H54 (cell line): ENCODE measurements at places on chromosomes 3 and 15.

GRCh38 chr3:29451920-29452319 is 171.0 kb downstream of the RBMS3 start:
- DNase-seq: no peak

GRCh38 chr3:192772240-192772894 is 45.0 kb upstream of the FGF12 start:
- DNase-seq: peak; percentile 26

GRCh38 chr15:27723821-27724220 is 375.3 kb downstream of the OCA2 start:
- DNase-seq: no peak

- no peak for DNase-seq
Observed at GRCh38 chr15:72397796-72398588, at the start of gene TMEM202. Gene TMEM202, plus strand, starts transcription at chr15:72398305. Its CDS starts 22 bp downstream, at chr15:72398327.

DNA sequence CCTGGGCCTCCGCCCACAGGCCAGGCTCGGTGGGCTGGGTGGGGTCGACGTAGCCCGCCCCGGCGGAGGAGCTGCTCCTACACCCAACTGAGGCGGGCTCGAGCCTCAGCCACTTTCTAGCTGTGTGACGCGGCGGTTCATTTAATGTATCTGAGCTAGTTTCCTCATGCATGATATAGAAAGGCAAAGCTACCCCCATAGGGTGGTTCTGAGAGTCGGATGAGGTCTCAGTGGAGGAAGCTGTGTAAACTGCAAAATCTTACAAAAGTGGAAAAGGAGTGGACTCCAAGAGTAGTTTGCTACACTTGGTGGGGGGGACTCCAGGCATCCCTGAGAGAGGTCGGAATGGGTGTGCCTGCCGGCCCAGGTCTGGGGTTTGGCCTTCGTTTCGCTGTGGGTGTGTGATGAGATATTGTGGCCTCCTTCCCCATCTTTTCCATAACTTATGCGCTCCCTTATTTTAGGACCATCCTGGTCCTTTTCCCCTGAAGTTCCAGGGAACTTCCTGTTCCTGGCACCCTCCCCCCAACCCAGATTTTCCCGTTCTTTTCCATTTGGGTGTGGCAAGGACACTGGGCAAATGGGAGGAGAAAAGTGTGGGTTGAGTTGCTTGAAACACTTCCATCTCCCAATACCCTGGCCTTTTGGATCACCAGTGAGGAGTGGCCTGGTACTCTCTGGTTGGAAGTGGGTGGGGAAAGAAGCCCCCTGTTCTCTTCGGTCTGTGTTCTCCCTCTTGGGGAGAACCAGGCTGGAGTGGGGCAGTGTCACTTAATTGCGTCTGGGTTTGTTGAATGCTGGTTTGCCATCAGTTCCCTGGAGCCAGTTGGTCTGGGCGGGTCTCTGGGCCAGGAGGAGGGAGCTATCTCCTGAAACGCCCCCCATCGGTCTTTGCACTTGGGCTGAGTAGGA is 1.1 kb downstream of the PDIA5 start:
- no peak for DNase-seq

- no peak for DNase-seq
Observed at GRCh38 chr15:92323525-92323924, 70.2 kb upstream of the ST8SIA2 start.

GRCh38 chr3:194251891-194252560 is 99.1 kb downstream of the CPN2 start:
- DNase-seq: no peak

GRCh38 chr3:64936556-64936955 is 248.8 kb upstream of the ADAMTS9 start:
- DNase-seq: no peak

DNA sequence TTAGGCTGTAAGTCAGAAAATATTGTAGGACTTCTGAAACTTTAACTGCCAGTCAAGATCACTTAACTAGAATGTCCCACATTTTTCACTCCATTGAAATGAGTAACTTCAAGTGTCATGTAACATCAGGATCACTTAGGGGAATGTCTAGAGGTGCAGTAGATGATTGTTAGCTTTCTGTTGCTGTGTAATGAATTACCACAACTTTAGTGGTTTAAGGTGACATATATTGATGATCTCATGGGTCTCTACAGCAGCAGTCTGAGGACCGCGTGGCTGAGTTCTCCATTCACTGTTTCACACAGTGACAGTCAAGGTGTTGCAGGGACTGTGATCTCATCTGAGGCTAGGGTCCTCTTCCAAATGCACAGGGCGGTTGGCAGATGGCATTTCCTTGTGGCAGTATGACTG is 82.7 kb downstream of the SLC25A26 start:
- DNase-seq: no peak

DNA sequence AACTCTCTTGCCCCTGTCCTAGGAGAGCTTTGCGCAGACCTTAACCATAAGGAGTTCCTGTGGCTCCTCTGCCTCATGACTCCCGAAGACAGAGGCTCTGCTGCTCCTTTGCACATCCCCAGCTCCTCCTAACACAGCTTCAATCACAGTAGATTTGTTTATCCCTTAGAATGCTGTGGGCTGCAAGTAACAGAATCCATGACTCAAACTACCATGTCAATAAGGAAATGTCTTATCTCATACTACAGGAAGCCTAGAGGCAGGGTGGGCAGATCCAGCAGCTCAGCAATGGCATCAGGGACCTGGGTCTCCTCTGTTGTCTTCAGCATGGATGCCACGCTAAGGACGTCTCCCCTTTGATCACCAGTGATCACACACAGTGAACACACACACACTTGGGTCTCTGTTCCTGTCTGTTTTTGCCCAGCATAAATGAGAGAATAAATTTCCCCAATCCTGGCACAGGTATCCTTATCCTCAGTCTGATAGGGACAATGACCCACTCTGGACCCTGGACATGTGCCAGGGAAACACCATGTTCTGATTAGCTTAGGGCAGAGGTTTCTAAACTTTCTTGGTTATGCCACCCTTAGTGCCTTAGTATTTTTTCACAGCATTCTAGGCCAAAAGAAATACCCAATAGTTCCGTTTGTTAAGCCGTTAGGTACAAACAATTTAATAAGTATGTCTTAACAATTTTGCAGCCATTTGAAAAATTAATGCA is 46.1 kb upstream of the MRPS22 start:
- no peak for DNase-seq

DNA sequence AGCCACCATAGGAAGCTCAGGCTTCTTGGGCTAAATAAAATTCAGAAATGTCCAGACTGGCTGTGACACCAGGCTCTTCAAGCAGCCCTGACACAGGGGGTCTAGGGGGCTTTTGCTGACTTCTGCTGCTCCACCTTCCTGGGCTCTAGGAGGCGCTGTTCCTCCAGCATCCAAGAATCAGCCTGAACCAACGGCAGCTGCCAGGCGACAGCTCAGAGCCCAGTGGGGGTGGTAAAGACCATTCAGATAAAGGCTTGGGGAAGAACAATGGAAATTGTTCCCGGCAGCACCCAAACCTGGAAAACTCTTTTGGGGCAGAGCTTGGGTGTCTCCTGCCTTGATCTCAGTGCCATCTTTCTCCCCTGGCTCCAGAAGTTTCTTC is 21.6 kb upstream of the PSTPIP1 start:
- peak; percentile 26 for DNase-seq

- DNase-seq: no peak
Observed at GRCh38 chr15:59420986-59421618, 16.9 kb upstream of the FAM81A start.

- DNase-seq: no peak
Observed at GRCh38 chr3:133475245-133476010, 75.6 kb downstream of the BFSP2 start.

DNA sequence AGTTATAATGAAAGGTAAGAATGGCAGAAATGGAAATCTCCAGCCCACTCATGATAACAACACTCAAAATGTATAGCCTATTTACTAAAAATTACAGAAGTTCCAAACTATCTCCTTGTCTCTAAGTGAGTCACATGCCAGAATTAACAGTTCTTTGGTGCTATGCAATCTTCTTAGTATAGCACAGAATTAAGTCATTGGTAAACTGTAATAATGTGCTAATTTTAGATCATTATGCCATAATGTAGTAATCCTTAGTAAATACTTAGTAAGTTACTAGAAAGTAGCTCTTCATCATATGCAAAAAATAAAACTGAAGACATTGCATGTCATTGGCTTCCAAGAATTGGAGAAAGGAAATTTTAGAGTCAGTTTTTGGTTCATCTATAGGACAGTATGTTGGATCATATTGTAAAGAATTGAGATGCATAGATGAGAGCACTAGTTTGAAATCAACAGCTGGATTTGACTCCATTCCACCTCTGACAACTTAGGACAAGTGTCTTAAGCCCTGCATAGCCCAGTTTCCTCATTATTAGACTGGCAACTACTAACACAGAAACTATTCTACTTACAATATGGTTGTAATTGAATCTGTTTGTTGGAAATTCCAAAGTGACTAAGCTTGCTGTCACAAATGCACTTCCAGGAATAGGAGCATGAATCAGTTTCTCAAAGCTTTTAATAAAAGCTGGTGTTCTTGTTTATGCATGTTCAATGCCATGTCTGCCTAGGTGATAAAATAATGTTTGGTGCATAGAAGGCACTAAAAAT is 40.1 kb upstream of the CD47 start:
- DNase-seq: peak; percentile 8

GRCh38 chr3:111853068-111853467 is 6.0 kb upstream of the PHLDB2 start:
- DNase-seq: no peak

- DNase-seq: no peak
Observed at GRCh38 chr3:72099326-72100079, 314.6 kb upstream of the PROK2 start.

DNA sequence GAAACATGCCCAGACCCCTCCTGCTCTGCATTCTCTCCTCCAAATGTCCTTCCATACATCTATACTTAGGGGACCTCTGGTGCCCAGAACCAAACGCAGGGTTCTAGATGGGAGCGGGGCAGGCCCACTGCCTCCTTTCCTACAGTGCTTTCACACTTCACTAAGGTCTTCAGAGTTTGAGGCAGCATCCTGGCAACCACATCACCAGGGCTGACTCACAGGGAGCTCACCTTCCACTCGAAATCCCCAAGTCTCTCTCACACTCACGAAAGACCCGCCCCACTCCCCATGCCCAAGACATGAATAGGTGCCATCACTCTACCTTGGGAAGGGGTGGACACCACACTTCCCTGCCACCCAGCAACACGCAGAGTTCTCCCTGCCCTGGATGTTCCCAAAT is 18.9 kb downstream of the HOMER2 start:
- DNase-seq: no peak

- peak; percentile 23 for DNase-seq
Observed at GRCh38 chr15:76059320-76060117, at the start of gene TMEM266. Gene TMEM266, plus strand, starts transcription at chr15:76059985. Its CDS starts 74,279 bp downstream, at chr15:76134264.

DNA sequence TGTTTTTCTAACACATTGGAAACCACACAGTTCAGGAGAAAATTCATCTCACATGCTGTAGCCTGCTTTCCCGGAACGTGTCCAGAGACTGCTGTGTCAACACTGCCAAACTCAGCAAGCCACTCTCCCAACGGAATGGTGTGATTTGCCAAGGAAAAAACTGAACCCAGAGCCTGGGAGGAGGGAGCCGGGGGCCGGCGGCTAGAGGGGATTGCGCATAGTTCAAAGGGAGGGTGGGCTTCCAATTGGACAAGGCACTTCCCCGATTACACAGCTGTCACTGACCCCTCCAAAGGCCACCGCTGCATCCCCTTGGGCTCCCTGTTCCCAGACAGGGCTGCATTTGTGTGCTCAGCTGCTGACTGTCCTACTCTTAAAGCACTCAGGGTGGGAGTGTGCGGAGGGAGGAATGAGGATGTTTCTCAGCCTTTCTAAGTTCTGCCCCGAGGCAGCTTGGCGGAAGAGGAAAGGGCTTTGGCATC is 256.2 kb downstream of the ZNF621 start:
- DNase-seq: no peak

- no peak for DNase-seq
Observed at GRCh38 chr15:68307131-68307928, 29.8 kb downstream of the FEM1B start.

- DNase-seq: no peak
Observed at GRCh38 chr3:161395115-161396012, 24.0 kb upstream of the SPTSSB start.

GRCh38 chr3:133890037-133890436 is 5.6 kb downstream of the RAB6B start:
- no peak for DNase-seq

- DNase-seq: peak; percentile 19
Observed at GRCh38 chr3:99825004-99825640, 7.5 kb downstream of the CMSS1 start.

GRCh38 chr3:66425576-66426114 is 75.2 kb downstream of the LRIG1 start:
- no peak for DNase-seq

- no peak for DNase-seq
Observed at GRCh38 chr3:116306720-116307119, 138.6 kb downstream of the LSAMP start.

GRCh38 chr3:129992781-129993180 is 18.3 kb downstream of the TRH start:
- peak; percentile 53 for DNase-seq

- no peak for DNase-seq
Observed at GRCh38 chr15:82014989-82015388, 30.8 kb downstream of the MEX3B start.

DNA sequence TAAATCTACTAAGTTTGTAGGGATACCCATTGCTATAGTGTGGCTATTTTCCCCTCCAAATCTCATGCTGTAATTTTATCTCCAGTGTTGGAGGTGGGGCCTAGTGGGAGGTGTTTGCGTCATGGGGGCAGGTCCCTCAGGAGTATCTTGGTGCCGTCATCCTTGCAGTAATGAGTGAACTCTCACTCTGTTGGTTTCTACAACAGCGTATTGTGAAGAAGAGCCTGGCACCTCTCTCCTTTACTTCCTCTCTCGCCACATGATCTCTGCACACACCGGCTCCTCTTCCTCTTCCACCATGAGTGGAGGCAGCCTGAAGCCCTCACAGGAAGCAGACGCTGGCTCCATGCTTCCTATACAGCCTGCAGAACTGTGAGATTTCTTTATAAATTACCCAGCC is 34.0 kb upstream of the TRPM1 start:
- DNase-seq: no peak

DNA sequence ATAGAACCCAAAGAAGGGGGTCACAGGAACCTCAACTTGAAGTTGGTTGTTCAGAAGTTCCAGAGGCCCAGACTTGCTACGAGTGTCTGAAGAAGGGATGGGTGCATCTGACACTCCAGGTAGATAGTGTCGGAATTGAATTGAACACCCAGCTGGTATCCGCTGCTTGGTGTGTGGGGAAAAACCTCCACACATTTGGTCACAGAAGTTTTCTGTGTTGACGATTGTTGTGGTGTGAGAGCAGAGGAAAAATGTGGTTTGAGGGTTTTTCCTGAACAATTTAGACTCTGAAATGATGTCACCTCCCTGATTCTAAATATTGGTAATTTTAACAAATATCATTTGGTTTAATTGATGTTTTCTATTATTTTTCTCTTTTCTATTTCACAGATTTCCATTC is 218.8 kb upstream of the CTNNB1 start:
- no peak for DNase-seq

GRCh38 chr3:65996589-65996988 is 42.1 kb downstream of the MAGI1 start:
- no peak for DNase-seq

- no peak for DNase-seq
Observed at GRCh38 chr15:66706225-66706732, 4.2 kb downstream of the SMAD6 start.
